ENCODE measurements at places on chromosomes 5 and 9. TPM values are rescaled to one million over a fixed set of nuclear protein-coding genes. Genes with fewer than 3 reads are reported as not detected.
A peak's percentile ranks its signal among the peaks of the same experiment; 100 is the strongest.

The RNF208 gene
- total RNA-seq: 1.2 TPM

The SPINK7 gene
- not detected for total RNA-seq

The FOXD4L3 gene
- not detected for total RNA-seq

The FCN2 gene
- total RNA-seq: not detected

The MARCHF3 gene
- total RNA-seq: 15.2 TPM

The C5orf63 gene
- total RNA-seq: 4.4 TPM

The ADAMTS6 gene
- 1.5 TPM for total RNA-seq

The CDKN2B-AS1 gene
- total RNA-seq: 0.99 TPM

The SHOC1 gene
- not detected for total RNA-seq

DNA sequence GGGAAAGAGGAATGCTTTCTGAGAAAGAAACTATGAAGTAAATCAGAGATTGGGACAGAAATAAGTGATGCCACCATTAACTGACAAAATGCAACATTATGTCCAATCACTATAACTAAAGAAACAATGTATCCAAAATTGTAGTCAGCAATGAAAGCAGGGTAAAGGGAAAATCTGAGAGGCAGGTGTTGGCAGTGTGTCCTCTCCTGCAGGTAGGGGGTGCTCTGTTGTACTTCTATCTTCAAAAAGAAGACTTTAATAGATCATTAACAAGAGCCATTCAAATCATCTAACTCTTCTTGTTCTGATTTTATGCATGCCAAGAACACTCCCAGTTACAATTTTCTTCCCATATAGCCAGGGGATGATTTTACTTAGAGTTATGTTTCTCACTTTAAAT, 1275.7 kb downstream of the PTPRD start:
- no peak overlapping the region for H3K4me3 ChIP-seq
- no peaks in the 10 kb centered on the region for H3K27me3 ChIP-seq
- no peaks in the 10 kb centered on the region for H3K4me1 ChIP-seq
- no peak overlapping the region for H3K27ac ChIP-seq
- H3K36me3 ChIP-seq: no peaks in the 10 kb centered on the region

GRCh38 chr9:33878691-33879366, 61.9 kb downstream of the UBE2R2 start:
- H3K27ac ChIP-seq: no peak overlapping the region
- no peaks in the 10 kb centered on the region for H3K27me3 ChIP-seq
- no peak overlapping the region for H3K4me3 ChIP-seq
- no peaks in the 10 kb centered on the region for H3K36me3 ChIP-seq
- no peak for DNase-seq

GRCh38 chr9:131226226-131226625, 50.1 kb downstream of the FAM78A start:
- no peaks in the 10 kb centered on the region for H3K27me3 ChIP-seq
- H3K4me1 ChIP-seq: no peaks in the 10 kb centered on the region
- H3K27ac ChIP-seq: no peak overlapping the region
- DNase-seq: no peak
- peaks cover 35% of the 10 kb centered on the region for H3K36me3 ChIP-seq
- no peak overlapping the region for H3K4me3 ChIP-seq

- no peak overlapping the region for H3K4me3 ChIP-seq
- H3K36me3 ChIP-seq: no peaks in the 10 kb centered on the region
- H3K4me1 ChIP-seq: no peaks in the 10 kb centered on the region
- no peak overlapping the region for H3K27ac ChIP-seq
These were observed 23.6 kb upstream of the CCDC112 start for GRCh38 chr5:115320006-115320405.

- H3K36me3 ChIP-seq: no peaks in the 10 kb centered on the region
- DNase-seq: peak; percentile 62
- no peak overlapping the region for H3K27ac ChIP-seq
- no peak overlapping the region for H3K4me3 ChIP-seq
These were observed 5.5 kb upstream of the DBN1 start for GRCh38 chr5:177478711-177479646.

- no peak overlapping the region for H3K27ac ChIP-seq
- DNase-seq: no peak
- no peaks in the 10 kb centered on the region for H3K4me1 ChIP-seq
- H3K4me3 ChIP-seq: no peak overlapping the region
- H3K27me3 ChIP-seq: no peaks in the 10 kb centered on the region
These were observed 75.7 kb upstream of the SAP30L start for GRCh38 chr5:154370119-154370518.

GRCh38 chr5:179698935-179699615, at the start of gene CANX:
CANX (plus strand) TSS chr5:179698967; CDS start chr5:179705682, 6,715 bp downstream.
- no peak for DNase-seq
- peaks cover 47% of the 10 kb centered on the region for H3K4me1 ChIP-seq

- H3K36me3 ChIP-seq: peaks cover 57% of the 10 kb centered on the region
- H3K27ac ChIP-seq: no peak overlapping the region
- DNase-seq: no peak
- H3K27me3 ChIP-seq: no peaks in the 10 kb centered on the region
- no peaks in the 10 kb centered on the region for H3K4me1 ChIP-seq
These were observed 33.9 kb downstream of the PSMB7 start for GRCh38 chr9:124381170-124381945.

- H3K27ac ChIP-seq: no peak overlapping the region
- H3K4me1 ChIP-seq: no peaks in the 10 kb centered on the region
- H3K27me3 ChIP-seq: no peaks in the 10 kb centered on the region
- peaks cover 42% of the 10 kb centered on the region for H3K36me3 ChIP-seq
These were observed 35.5 kb downstream of the WDR36 start for GRCh38 chr5:111127453-111128195.

DNA sequence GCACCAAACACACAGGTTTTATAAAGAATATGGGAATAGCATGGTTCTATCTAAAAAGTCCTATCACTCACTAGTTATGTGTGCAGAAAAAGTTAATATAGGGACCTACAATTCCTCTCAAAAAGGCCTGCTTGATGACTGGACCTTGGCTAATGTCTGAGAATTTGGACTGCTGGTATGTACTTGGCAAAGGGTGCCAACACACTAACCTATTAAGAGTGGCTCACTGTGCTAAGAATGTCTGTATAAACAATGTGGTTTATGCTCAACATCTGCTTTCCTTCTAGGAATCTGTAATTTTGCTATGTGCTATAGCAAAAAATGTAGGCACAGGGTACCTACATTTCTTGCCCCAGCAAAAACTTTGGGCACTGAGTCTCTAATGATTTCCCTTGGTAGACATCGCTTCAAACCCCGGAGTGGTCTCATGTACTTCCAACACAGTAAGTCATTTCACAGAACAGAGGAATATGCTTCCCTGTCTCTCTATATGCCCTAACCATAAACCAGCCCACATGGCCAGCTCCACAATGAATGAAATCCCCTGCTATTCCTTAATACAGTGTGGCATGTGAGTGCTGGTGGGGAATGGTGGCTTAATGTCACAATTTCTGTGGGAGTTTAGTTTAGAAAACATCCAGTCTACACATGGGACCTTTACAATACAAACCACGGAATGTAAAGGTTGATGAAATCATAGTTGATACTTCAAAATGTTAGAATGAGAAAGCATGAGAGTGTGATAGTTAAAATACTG, 101.7 kb downstream of the UBAP2 start:
- peaks cover 50% of the 10 kb centered on the region for H3K36me3 ChIP-seq
- no peak for DNase-seq
- no peak overlapping the region for H3K4me3 ChIP-seq

DNA sequence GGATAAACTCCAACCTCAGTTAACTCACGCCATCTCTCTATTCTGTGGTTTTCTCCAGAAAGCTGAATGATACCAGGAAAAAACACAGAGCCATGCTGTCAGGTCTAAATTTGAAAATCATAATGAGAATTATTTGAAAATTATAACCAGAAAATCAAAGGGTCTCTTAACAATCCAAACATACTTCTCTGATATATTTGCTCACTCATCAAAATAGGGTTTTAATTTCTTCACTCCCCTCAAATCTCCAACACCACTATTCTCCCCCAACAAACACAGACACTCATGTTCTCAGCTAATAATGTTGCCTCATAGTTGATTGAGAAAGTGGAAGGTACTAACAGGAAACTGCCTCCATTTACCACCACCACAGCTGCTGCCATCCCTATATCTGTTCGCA, 375.5 kb downstream of the TLE1 start:
- H3K27me3 ChIP-seq: no peaks in the 10 kb centered on the region
- H3K27ac ChIP-seq: no peak overlapping the region
- DNase-seq: no peak
- no peaks in the 10 kb centered on the region for H3K36me3 ChIP-seq
- H3K4me3 ChIP-seq: no peak overlapping the region
- H3K4me1 ChIP-seq: no peaks in the 10 kb centered on the region

DNA sequence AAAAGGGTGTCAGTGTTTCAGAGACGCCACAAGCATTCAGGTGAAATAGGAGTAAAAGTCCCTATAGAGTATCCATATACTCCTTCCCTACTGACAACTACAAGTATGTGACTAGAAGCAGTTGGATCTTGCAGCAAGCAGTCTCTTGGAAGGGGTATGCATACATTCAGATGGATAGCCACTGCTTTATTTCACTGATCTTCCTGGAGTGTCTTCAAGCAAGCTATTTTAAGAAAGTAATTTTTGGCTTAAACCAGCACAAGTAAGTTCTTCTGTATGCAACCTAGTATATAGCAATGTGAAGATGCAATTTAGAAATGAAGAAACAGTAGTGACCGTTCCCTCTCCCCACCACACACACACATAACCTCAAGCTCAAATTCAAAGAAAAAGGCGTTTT, 446.8 kb upstream of the CDH18 start:
- H3K4me1 ChIP-seq: no peaks in the 10 kb centered on the region
- no peak overlapping the region for H3K4me3 ChIP-seq
- DNase-seq: no peak
- H3K27ac ChIP-seq: no peak overlapping the region

- no peak overlapping the region for H3K4me3 ChIP-seq
- no peaks in the 10 kb centered on the region for H3K36me3 ChIP-seq
- no peaks in the 10 kb centered on the region for H3K27me3 ChIP-seq
- H3K27ac ChIP-seq: no peak overlapping the region
- no peaks in the 10 kb centered on the region for H3K4me1 ChIP-seq
These were observed 211.3 kb downstream of the ARHGAP26 start for GRCh38 chr5:142981475-142981874.

GRCh38 chr5:137360607-137361006, 138.5 kb downstream of the SPOCK1 start:
- no peak overlapping the region for H3K4me3 ChIP-seq
- no peak for DNase-seq
- H3K27me3 ChIP-seq: no peaks in the 10 kb centered on the region
- H3K4me1 ChIP-seq: no peaks in the 10 kb centered on the region
- H3K27ac ChIP-seq: no peak overlapping the region

DNA sequence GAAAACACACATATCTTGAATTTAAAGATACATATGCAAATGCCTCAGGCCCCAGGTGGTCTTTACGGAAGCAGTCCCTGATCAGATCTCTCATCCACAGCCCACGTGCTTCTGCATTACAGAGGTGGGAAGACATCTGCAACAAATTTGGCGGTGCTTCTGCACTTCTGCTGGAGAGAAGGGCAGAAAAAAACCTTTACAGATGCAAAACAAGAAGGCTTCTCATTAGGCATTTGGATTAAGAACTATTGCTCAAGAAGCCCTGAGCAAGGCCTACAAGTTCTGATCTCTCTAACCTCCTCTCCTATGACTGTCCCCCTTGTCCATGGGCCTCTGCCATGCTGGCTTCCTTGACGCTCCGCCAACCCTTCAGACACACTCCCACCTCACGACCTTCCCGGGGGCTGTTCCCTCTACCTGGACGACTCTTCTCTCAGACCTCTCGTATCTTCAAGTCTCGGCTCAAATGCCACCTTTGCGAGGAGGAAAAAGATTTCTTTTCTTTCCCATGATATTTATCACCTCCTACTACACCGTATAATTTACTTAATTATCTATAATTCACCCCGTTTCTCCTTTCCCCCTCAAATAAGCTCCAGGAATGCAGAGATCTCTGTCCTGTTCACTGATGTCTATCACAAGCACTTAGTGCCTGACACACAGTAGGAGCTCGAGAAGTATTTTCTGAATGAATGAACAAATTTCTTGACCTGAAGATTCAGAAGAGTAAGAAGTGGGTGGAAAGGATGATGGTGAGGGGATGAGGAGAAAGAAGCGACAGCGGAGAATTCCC, 1.1 kb downstream of the MTMR12 start:
- H3K27me3 ChIP-seq: no peaks in the 10 kb centered on the region
- DNase-seq: no peak
- peak overlapping the region; percentile 82 for H3K4me3 ChIP-seq
- peak overlapping the region; percentile 82 for H3K27ac ChIP-seq

GRCh38 chr5:61697809-61698558, 365.9 kb downstream of the ZSWIM6 start:
- no peak for DNase-seq
- H3K4me1 ChIP-seq: no peaks in the 10 kb centered on the region
- no peaks in the 10 kb centered on the region for H3K36me3 ChIP-seq

DNA sequence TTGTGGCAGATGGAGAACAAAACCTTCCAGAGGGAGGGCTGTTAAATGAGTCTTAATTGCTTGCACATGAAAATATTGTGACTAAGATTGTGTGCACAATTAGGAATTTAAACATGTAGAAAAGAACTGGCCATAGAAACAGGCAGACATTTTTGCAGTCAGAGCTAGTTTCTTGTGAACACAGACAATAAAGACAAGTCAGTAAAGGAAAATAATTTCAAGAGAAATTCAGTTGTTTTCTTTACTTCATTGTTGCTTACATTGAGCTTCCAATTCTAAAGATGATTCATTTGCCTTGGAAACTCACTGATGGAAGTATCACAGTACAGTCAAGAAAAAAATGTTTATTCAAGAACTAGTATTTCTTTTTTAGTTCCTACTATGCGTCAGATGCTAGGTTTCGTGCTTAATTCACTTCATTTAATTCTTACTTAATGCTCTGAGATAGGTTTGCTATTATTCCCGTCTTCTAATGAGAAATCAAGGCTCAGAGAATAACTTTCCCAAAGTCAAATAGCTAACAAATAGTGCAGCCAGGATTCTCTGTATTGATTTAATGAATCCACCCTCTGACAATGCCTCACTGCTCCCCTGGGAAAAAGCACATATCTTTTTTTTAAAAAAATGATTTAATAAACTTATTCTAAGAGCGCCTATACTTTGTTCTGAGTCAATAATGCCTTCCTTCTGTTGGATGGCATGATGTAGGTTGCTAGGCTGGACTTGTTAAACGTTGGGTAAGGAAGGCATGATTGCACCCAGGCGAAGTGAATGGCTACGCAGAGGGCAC, 581.4 kb downstream of the RAB3C start:
- H3K27me3 ChIP-seq: no peaks in the 10 kb centered on the region
- no peaks in the 10 kb centered on the region for H3K4me1 ChIP-seq
- H3K36me3 ChIP-seq: no peaks in the 10 kb centered on the region
- H3K4me3 ChIP-seq: no peak overlapping the region

DNA sequence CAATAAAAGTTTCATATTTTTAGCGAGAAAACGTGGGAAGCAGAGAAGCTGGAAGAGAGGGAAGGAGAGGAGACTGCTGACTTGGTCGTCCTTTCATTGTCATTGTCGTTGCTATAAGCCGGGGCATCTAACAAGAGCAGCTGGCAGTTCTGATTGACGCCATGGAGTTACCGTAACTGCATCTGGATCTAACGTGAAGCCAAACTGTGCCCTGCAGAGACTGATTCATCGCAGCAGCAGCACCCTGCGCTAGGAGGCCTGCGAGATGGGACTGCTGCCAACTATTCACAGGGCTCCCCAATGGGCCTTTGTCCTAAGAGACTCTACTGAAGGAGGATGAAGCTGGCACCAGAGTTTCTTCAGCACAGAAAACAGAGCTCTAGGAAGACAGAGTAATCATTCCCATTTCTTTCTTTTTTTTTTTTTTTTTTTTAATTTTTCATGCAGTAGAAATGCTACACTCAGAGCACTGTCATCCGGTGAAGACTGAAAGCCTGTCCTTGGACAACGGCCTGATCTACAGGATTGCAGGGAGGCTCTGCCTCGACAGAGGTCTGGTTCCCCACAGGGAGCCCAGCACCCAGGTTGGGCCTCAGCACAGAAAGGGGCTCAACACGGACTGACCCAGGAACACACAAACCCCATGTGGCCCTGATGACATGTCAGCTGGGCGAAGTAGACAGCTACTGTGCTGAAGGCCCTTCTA, 47.8 kb downstream of the RETREG1 start:
- no peak overlapping the region for H3K4me3 ChIP-seq
- no peak for DNase-seq
- H3K4me1 ChIP-seq: no peaks in the 10 kb centered on the region
- peaks cover 12% of the 10 kb centered on the region for H3K36me3 ChIP-seq
- no peak overlapping the region for H3K27ac ChIP-seq
